Dorsolateral prefrontal cortex (tissue), 122 donors: ENCODE measurements at places on chromosomes 11 and 22.

DNA sequence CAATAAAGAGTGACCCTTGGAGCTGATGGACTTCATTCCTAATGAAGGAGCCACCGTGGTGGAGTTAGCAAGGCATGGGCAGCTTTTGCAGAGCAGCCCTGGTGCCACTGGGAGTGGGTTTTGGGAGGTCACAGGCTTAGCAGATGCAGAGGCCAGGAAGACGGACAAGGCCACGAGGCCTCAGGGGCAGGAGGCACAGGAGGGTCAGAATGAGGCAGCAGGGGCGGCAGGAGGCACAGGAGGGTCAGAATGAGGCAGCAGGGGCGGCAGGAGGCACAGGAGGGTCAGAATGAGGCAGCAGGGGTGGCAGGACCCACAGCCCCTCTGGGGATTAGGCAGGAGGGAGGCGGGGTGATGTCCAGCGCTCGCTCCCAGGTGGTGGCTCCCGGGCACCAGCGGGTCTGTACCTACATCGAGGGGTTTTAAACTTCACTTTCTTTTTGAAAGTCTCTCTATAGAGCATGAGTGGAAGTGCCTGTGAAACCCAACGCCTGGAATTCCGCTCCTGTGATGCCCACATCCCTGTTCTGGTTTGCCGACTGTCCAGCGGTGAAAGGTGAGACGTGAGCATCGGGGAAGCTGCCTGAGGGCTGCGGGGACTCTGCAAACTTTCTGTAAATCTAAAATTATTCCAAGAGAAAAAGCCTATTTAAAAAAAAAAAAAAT, 521.6 kb downstream of the BRD1 start:
- peak; percentile 6 for DNase-seq

GRCh38 chr11:20154381-20154780, 5.9 kb downstream of the DBX1 start:
- no peak for DNase-seq

- DNase-seq = no peak
These were observed 9.8 kb upstream of the SPI1 start for GRCh38 chr11:47387944-47388696.

GRCh38 chr11:77823775-77824174, 2.8 kb downstream of the AAMDC start:
- DNase-seq = no peak

GRCh38 chr11:12150831-12151382, 40.5 kb downstream of the MICAL2 start:
- peak; percentile 80 for DNase-seq

DNA sequence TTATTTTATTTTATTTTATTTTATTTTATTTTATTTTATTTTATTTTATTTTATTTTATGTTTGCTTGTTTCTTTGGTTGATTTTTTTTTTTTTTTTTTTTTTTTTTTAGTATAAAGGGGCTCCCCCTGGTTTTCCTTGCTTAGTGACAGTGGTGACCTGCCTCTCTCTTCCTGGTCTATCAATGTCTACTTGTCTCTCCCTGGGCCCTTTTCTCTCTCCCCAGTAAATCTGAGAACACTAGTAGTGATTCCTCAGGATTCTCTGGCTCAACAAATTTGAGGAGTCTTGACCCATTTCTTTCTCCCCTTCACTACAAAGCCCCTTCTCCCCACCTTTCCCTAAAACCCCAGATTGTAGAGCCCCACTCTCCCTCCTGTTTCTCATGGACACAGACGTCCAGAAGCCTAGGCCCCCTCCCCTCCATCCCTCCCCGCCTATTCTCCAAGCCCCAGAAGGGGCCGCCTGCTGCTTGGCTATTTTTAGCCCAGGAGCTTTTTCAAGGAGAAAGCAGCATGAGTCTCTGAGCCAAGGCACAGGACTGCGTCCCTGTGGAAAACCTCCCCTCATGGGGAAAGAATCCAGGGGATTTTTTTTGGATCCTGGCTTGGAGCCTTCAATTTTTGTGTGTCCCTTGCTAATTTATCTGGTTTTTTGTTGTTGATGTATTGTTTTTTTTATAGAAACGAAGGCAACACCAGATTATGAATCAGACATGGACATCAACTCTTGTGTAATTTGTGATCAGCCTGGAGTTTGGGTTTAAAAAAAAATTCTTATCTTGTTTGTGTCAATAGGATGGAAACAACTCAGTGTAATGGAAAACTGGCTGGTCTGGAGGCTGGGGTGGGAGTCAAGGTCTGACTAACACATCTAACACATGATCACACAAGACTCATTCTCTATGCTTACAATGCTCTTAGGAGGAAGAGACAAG, 17.5 kb upstream of the ACCSL start:
- DNase-seq = no peak

- DNase-seq = no peak
These were observed 194.2 kb downstream of the AASDHPPT start for GRCh38 chr11:106271686-106272085.

DNA sequence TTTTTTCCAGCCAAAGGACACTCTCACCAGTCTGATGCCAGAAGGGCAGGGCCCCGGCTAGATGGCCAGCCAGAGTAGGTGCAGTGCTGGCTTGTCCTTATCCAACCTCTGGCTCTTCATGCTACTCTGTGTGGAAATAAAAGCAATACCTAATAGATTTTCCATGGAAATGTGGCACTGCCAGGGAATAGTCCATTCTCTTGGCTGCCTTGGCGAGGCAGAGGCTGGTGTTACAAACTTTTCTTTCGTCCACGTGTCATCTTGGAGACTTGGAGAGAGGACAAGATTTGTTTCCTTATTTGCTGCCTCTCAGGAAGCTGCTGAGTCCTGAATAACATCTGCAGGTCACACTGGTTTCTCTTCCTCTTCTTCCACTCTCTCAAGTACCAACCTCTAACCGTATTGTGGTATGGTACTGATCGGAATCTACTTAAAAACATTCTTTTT, 17.2 kb upstream of the C1QTNF4 start:
- no peak for DNase-seq
